ENCODE measurements at places on chromosomes 7 and 10. TPM values are rescaled to one million over a fixed set of nuclear protein-coding genes. Genes with fewer than 3 reads are reported as not detected.

Gene NUP42
- 21.8 TPM for total RNA-seq

Gene STRIP2
- 8.7 TPM for total RNA-seq

Gene SPDYE1
- total RNA-seq = not detected

Gene CLDN4
- not detected for total RNA-seq

Gene ANKRD2
- not detected for total RNA-seq

Gene IFIT2
- 2.7 TPM for total RNA-seq

Measured in placental pericyte (primary cell).